H1 (cell line): ENCODE measurements at places on chromosomes 16 and 17. TPM values are rescaled to one million over a fixed set of nuclear protein-coding genes. Genes with fewer than 3 reads are reported as not detected.
A peak's percentile ranks its signal among the peaks of the same experiment; 100 is the strongest.

Gene TNFSF12
- polyA plus RNA-seq: 9.6 and 15.8 TPM in 2 replicates

Gene CTF1
- 3.4 and 5.0 TPM in 2 replicates for polyA plus RNA-seq

Gene TAT
- polyA plus RNA-seq: 0.03 and 0.13 TPM in 2 replicates

- no peaks in the 10 kb centered on the region for H3K36me3 ChIP-seq
- H3K27ac ChIP-seq: no peak overlapping the region
- no peak for DNase-seq
- H3K27me3 ChIP-seq: no peaks in the 10 kb centered on the region; the same call in 1 of the 2 replicates
- no peak overlapping the region for H3K4me3 ChIP-seq
These were observed 27.1 kb downstream of the HNF1B start for GRCh38 chr17:37717627-37718323.

- H3K27me3 ChIP-seq: no peaks in the 10 kb centered on the region
- no peaks in the 10 kb centered on the region for H3K4me1 ChIP-seq
- H3K36me3 ChIP-seq: no peaks in the 10 kb centered on the region
- DNase-seq: no peak
- H3K27ac ChIP-seq: no peak overlapping the region
These were observed 154.3 kb upstream of the MED13 start for GRCh38 chr17:62219221-62219899.

DNA sequence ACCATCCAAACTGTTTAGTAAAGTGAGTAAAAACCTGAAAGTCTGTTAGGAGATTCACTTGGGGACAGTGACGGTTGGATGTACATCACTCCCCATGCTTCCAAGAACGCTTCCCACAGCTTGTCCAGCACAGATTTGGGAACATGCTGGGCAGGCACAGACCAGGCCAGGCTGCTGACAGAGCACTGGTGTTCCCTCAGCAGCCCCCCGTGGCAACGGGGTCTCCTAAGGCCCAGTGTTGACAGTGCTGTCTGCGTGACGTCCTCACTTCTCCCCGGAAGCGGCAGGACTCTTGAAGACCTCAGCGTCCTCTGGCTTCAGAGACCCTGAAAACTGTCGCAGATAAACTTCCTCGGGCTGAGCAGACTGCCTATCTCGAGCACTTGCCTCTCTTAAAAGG lies 8.9 kb upstream of the TRPV3 start:
- no peak overlapping the region for H3K27ac ChIP-seq
- no peak for DNase-seq
- no peak overlapping the region for H3K4me3 ChIP-seq
- no peaks in the 10 kb centered on the region for H3K4me1 ChIP-seq
- no peaks in the 10 kb centered on the region for H3K27me3 ChIP-seq

GRCh38 chr16:13307255-13307654 lies 405.9 kb downstream of the SHISA9 start:
- no peaks in the 10 kb centered on the region; the same call in 1 of the 2 replicates for H3K4me1 ChIP-seq
- no peak overlapping the region for H3K27ac ChIP-seq
- DNase-seq: no peak
- no peaks in the 10 kb centered on the region for H3K27me3 ChIP-seq
- H3K36me3 ChIP-seq: no peaks in the 10 kb centered on the region

- H3K27me3 ChIP-seq: no peaks in the 10 kb centered on the region
- H3K4me3 ChIP-seq: no peak overlapping the region
- no peak for DNase-seq
- peaks cover 4% of the 10 kb centered on the region for H3K4me1 ChIP-seq
- no peaks in the 10 kb centered on the region for H3K36me3 ChIP-seq
These were observed 142.3 kb downstream of the PMP22 start for GRCh38 chr17:15122857-15123256.

Gene TP53TG3
- not detected in 2 replicates for polyA plus RNA-seq

- no peaks in the 10 kb centered on the region for H3K36me3 ChIP-seq
- DNase-seq: no peak
- H3K27me3 ChIP-seq: no peaks in the 10 kb centered on the region
- H3K4me3 ChIP-seq: no peak overlapping the region
These were observed 30.1 kb upstream of the CPNE2 start for GRCh38 chr16:57062329-57062728.

GRCh38 chr16:2816751-2817339 lies at the start of gene PRSS21:
PRSS21 (plus strand) TSS chr16:2817237; CDS start chr16:2817269, 32 bp downstream.
- no peak within 1 kb of the TSS for H3K27ac ChIP-seq
- no peaks in the 10 kb centered on the region for H3K27me3 ChIP-seq
- no peaks in the 10 kb centered on the region for H3K4me1 ChIP-seq
- H3K4me3 ChIP-seq: no peak within 1 kb of the TSS
- H3K36me3 ChIP-seq: no peaks in the 10 kb centered on the region
- DNase-seq: peak; percentile 83

Gene SNAI3
- 13.3 and 15.8 TPM in 2 replicates for polyA plus RNA-seq

Gene AMZ2
- 37.7 and 49.5 TPM in 2 replicates for polyA plus RNA-seq

GRCh38 chr17:2978991-2979390 lies 84.4 kb downstream of the OR1D5 start:
- H3K4me3 ChIP-seq: no peak overlapping the region
- no peaks in the 10 kb centered on the region for H3K4me1 ChIP-seq
- no peaks in the 10 kb centered on the region; the same call in 1 of the 2 replicates for H3K36me3 ChIP-seq
- H3K27me3 ChIP-seq: no peaks in the 10 kb centered on the region
- DNase-seq: no peak
- H3K27ac ChIP-seq: no peak overlapping the region

DNA sequence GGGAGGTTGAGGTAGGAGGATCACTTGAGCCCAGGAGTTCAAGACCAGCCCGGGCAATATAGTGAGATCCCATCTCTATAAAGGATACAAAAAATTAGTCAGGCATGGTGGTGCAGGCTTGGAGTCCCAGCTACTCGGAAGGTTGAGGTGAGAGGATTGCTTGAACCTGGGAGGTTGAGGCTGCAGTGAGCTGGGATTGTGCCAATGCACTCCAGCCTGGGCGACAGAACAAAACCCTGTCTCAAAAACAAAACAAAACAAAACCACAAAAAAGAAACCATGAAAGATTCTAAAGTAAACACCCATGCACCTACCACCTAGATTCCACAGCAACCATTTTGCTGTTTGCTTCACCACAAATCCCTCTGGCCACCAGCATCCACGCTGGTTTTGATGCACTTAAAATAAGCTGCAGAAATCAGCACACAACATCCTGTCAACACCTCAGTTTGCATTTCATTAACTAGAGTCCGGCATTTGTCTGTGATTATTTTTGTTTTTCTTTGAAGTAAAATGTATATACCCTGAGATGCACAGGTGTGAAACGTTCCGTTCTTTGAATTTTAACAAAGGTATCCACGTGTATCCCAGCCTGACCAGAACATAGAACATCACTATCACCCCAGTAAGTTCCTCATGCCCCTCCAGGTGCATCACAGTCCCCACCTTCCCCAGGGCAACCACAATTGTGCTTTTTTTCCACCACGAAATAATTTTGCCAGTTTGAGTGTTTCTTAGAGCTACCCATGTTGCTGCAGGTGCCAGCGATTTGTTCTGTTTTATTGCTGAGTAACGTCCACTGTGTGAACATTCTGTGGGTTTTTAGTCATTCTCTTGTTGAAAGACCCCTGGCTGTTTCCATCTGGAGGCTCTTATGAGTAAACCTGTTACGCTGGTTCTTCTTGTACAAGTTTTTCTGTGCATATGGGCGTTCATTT lies 191.5 kb downstream of the SEC14L1 start:
- H3K27me3 ChIP-seq: no peaks in the 10 kb centered on the region
- H3K36me3 ChIP-seq: no peaks in the 10 kb centered on the region
- H3K4me1 ChIP-seq: no peaks in the 10 kb centered on the region
- H3K27ac ChIP-seq: no peak overlapping the region

DNA sequence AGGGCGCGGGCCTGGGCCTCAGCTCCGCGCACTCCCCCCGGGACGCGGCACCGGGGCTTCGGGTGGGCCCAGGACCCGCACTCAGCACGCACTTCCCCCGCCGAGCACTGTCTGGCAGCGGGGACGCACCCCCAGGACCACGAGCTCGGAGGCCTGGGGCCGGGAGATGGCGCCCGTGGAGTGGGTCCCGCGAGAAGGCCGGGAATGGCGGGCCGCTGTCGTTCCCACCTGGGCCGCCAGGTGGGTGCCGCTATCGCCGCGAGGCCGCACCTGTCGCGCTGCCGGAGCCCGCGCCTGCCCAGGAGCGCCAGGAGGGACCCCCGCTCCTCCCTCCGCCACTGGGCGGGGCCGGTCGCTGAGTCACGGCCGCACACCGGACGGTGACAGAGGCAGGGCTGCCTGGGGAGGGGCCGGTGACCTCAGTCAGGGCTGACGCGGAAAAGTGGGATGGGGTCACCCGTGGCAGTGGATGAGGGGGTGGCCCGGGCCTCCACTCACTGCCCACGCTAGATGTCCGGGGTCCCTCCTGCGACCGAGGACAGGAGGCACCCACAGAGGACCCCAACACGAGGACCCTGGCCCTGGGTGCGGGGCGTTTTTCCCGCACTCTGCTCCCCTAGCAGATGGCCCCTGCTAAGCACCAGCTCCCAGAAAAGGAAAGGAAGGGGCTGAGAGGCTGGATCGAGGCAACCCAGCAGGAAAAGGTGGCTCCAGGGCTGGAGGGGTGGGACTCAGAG lies 6.9 kb upstream of the ACTG1 start:
- H3K27ac ChIP-seq: no peak overlapping the region
- peaks cover 54% of the 10 kb centered on the region for H3K4me1 ChIP-seq
- H3K4me3 ChIP-seq: peak overlapping the region; percentile 73
- peak; percentile 69 for DNase-seq

DNA sequence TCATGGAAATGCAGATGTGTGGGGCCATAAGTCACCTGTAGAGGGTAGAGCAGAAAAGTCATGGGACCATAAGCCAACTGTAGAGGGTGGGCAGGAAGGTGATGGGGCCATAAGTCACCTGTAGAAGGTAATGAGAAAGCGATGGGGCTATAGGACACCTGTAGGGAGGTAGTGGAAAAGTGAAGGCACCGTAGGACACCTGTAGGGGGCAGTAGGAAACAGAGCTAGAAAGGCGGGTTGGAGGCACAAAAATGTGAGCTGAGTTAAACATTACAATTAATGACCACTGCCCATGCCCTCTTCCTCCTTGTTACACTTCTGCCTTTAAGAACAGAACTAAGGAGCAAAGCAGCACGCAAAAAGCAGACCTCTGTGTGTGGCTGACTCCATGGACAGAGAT lies 150.1 kb downstream of the SHISA6 start:
- H3K36me3 ChIP-seq: no peaks in the 10 kb centered on the region
- no peak overlapping the region for H3K27ac ChIP-seq
- H3K27me3 ChIP-seq: no peaks in the 10 kb centered on the region
- DNase-seq: no peak

GRCh38 chr17:42775534-42776098 lies 2.4 kb downstream of the VPS25 start:
- H3K4me3 ChIP-seq: no peak overlapping the region
- no peaks in the 10 kb centered on the region; the same call in 1 of the 2 replicates for H3K27me3 ChIP-seq
- H3K4me1 ChIP-seq: peaks cover 3% of the 10 kb centered on the region
- no peak overlapping the region for H3K27ac ChIP-seq
- peaks cover 11% of the 10 kb centered on the region; the same call in 1 of the 2 replicates for H3K36me3 ChIP-seq

Gene MARVELD3
- 18.0 and 18.4 TPM in 2 replicates for polyA plus RNA-seq

Gene SPATA22
- polyA plus RNA-seq: 0.06 TPM in 1 of 2 replicates, not detected in the other

Gene SLC52A1
- 0.67 and 1.2 TPM in 2 replicates for polyA plus RNA-seq

- no peak for DNase-seq
- H3K36me3 ChIP-seq: peaks cover 22% of the 10 kb centered on the region
- peaks cover 2% of the 10 kb centered on the region; the same call in 1 of the 2 replicates for H3K4me1 ChIP-seq
- no peak overlapping the region for H3K27ac ChIP-seq
- H3K4me3 ChIP-seq: no peak overlapping the region
These were observed 885 bp upstream of the SLC35B1 start for GRCh38 chr17:49708515-49709183.

Gene CD300LF
- polyA plus RNA-seq: not detected in 2 replicates

DNA sequence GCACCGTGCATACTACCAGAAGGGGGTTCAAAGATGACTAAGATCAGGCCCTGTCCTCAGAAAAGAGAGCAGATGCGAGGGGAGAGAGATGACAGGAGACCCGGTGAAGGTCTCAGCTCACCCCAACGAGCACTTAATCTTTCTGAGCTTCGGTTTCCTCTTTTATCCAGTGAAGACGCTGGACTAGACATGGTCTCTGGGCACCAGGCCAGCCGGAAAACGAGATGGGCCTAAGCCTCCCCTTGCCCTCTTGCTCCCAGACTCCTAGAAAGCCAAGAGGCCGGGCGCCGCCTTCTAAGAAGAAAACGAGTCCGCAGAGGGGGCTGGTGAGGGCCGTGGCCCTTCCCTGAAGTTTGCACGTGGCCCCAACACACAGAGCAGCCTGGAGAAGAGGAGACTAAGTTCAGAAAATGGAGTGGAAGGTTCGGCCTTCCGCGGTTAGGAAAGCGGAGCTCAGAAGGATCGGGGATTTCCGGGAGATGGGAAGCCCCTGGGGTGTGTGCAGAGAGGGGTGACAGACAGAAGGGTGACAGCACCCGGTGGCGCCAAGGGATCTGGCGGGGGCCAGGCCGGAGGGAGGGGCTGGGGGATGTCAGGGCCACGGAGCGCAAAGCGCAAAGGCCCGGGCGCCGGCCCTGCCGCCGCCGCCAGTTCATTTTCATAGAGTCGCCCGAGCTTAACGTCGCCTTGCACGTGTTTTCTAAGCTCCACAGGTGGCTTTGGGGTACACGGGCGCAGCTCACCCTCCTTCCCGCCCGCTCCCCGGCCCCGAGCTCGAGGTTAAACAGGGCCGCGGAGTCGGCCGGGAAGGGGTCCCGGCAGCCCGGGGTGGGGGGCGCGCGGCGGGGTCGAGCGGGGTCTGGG lies 42.1 kb upstream of the BHLHA9 start:
- H3K4me1 ChIP-seq: peaks cover 4% of the 10 kb centered on the region; the same call in 1 of the 2 replicates
- no peak overlapping the region; the same call in 1 of the 2 replicates for H3K4me3 ChIP-seq
- no peaks in the 10 kb centered on the region for H3K36me3 ChIP-seq
- H3K27me3 ChIP-seq: peaks cover 57% of the 10 kb centered on the region
- no peak overlapping the region for H3K27ac ChIP-seq
- peak; percentile 59 for DNase-seq

Gene ZP2
- not detected in 2 replicates for polyA plus RNA-seq

DNA sequence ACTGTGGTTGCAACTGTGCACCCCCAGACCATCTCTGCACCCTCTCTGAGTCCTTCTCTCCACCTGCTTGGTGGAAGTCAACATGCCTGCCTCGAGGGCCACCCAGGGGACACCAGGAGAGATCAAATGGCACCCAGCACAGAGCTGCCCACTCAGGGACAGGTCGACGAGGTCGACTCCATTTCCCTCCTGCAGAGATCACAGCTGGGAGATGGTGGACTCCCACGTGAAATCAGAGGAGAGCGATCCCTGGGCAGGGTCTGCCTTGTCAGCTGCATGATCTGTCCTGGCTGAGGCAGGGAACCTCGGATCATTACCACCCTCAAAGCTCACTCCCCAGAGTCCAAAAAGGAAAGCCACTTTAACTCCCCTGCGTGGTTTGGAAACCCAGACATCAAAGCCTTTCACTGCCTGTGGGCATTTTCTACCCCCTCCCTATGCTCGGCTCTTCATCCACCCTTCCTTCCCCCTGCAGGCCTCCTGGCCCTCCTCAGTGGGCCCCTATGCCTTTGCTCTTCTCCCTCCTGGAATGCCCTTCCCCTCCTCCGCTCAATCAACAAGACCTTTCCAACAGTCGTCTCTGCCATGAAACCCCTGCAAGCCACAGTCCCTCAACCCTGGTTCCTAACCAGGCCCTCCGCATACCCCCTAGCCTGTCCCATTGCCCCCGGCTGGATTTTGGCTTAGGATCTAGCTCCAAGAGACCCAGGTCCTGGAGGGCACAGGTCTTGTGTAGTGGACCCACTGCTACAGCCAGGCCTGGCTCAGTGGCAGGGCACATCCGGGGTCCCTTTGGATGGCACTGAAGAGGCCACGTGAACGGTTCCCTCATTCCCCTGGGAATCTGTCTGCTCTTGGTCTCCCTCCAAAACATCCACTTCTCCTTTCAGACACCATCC lies 103.8 kb upstream of the RPL38 start:
- no peaks in the 10 kb centered on the region for H3K27me3 ChIP-seq
- DNase-seq: no peak
- no peak overlapping the region for H3K4me3 ChIP-seq
- H3K36me3 ChIP-seq: no peaks in the 10 kb centered on the region
